ENCODE measurements at places on chromosomes 2 and 18.

GRCh38 chr2:24843330-24843860, 50.2 kb downstream of the CENPO start:
- no peak for DNase-seq

- peak; percentile 10 for DNase-seq
These were observed 10.6 kb upstream of the FAM117B start for GRCh38 chr2:202624133-202624532.

DNA sequence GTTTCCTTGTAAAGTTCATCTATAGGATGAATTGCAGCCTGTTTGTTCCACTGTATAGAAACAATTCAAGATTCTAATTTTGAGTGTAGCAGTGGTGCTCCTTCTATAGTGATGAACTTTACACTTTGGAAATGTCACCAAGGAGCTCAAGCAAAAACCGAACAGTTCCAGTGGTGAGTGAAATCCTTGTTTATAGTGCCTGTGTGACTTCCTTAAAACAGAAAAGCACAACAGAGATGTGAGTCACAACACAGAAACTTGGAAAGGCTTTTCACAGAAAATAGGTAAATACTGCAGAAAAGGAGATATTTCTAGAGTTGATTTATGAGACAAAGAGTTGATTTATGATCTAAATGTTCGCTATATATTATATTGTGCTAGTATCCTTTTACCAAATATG, 482.0 kb downstream of the PTPRM start:
- no peak for DNase-seq

DNA sequence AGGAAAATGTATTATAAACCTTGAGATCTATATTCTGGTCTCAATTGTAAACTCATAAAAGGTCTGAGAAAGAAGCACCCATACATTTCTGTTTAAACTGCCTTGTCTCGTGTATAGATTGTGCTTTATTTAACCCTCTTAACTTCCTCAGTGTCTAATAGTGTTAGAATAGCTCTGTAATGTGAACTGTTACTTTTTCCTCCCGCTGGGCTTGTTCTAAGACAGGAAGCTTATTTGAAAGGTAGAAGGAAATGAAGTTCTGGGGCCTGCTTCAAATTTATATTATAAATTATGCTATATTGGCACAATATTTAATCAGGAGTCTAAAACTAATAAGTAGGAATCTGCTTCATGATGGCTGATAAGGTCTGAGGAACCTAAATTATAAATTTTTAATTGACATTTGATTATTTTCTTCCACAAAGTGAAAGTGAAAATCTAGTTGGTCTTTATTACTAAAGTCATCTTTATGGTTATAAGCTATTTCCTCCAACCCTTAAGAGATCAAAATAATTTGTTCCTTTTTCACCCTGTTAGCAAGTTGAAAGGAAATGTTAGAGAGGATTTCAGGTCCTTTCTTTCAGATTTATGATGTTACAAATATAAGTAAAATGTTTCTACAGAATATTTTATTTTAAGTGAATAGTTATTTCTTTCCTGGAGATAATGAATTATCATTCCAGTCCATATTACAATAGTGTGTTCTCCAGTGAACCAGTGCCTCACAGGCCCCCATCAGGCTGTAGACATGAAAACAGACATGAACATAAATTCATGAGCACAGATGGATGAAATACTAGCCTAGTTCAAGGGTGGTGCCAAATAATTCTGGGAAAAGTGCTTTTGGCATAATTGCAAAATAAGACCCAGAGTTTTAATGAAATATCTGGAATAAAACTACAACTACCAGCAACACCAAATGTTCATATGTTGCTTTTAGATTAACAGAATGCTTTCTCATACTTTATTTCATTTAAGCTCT, 7.9 kb downstream of the MFSD6 start:
- DNase-seq, result peak; percentile 38

- DNase-seq, result peak; percentile 20
These were observed 136.1 kb upstream of the NRP2 start for GRCh38 chr2:205545971-205546816.

GRCh38 chr2:200469708-200470211, 40.1 kb downstream of the KCTD18 start:
- no peak for DNase-seq

- no peak for DNase-seq
These were observed 22.7 kb upstream of the ZBTB14 start for GRCh38 chr18:5318061-5318700.

Measured in OCI-M1 (cell line).